ENCODE measurements at places on chromosomes 7 and 10.
A peak's percentile ranks its signal among the peaks of the same experiment; 100 is the strongest.

GRCh38 chr7:52962402-52963076, 72.9 kb upstream of the POM121L12 start:
- DNase-seq, result peak; percentile 42

DNA sequence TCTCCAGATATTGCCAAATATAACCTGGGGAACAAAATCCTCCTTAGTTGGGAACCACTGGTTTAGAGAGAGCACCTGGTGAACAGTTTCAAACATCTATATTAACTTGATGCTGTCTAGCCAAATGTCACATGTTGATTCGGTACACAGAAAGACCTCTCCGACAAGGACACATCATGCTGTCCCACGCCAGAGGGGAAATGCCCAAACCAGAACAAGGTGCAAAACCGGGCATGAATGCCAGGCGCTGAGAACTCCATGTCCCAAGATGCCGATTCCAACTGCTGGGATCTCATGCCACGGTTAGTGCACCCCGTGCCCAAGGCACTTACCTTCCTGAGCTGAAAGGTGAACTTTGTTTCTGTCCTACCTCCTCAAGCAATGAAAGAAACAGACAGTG, 100.8 kb downstream of the SFMBT2 start:
- DNase-seq, result no peak

- peak; percentile 23 for DNase-seq
Observed at GRCh38 chr7:137881607-137882260, 35.0 kb upstream of the DGKI start.

DNA sequence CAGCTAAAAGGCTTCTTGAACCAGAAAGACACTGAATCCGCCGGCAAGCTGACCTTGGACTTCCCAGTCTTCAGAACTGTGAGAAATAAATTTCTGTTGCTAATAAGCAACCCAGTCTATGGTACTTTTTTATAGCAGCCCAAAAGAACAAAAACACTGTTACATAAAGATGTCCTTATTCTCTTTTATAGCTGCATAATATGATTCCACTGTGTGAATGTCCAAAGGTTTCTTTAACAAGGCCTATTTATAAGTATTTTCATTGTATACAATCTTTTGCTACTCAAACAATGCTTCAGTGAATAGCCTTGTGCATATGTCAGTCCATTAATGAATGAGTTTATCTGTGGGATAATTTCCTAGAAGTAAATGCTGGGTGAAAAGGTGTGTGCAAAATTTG, 190.8 kb upstream of the INHBA start:
- DNase-seq, result no peak

GRCh38 chr10:17335065-17335464, 107.0 kb downstream of the VIM start:
- DNase-seq, result peak; percentile 27

DNA sequence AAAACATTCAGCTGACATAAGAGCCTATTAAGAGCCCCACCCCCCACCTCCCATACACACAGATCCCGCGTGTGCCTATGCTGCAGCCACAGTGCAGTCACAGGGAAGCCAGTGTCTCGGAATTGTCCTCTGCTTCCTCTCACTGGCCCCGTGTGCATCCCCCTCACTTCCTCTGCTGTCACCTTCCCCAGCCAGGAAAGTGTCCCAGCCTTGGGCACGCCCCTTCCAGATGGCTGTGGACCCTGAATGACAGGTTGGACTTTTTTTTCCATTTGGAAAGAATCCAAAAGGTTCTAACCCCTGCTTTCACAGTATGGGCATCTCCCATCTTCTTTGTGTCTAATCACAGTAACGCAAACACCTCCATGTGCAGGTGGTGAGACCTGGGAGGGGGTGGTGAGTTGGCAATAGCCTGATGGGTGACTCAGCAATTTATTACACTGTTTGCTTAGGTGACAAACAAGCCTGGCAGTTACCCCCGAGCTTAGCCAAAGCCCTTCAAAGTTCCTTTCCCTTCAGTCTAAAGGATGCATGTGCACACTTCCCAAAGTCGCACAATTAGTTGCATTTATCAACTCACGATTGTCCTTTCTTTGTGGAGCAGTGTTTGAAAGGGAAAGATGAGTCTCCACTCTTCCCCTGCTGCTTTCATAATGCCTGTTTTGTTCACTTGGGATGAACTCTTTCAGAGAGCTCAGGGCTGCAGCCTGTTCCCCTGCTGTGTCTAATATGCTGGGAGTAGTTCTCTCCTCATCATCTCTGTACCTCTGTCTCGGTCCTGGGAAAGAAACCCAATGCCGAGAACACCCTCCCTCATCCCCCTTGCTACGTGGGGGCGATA, 67.5 kb upstream of the EFCAB10 start:
- no peak for DNase-seq

DNA sequence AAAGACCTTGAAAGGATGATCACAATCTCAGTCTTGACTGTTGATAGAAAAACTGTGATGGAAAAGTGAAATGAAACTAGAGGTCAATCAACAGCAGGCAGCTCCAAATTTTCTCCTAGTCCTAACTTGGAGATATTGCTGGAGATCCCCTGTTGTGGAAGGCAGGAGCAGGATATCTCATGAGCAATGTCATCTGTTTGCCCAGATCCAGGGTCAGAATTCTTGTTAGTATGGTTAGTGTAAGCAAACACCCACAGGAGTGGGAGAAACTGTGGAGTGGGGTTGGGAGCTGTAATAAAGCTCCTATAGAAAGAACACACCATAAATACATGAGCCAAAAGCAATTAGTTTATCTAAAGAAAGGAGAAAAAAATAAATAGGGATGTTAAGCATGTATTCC, 169.0 kb downstream of the AKR1D1 start:
- no peak for DNase-seq

GRCh38 chr10:62830679-62831078, 14.5 kb upstream of the EGR2 start:
- DNase-seq, result no peak

DNA sequence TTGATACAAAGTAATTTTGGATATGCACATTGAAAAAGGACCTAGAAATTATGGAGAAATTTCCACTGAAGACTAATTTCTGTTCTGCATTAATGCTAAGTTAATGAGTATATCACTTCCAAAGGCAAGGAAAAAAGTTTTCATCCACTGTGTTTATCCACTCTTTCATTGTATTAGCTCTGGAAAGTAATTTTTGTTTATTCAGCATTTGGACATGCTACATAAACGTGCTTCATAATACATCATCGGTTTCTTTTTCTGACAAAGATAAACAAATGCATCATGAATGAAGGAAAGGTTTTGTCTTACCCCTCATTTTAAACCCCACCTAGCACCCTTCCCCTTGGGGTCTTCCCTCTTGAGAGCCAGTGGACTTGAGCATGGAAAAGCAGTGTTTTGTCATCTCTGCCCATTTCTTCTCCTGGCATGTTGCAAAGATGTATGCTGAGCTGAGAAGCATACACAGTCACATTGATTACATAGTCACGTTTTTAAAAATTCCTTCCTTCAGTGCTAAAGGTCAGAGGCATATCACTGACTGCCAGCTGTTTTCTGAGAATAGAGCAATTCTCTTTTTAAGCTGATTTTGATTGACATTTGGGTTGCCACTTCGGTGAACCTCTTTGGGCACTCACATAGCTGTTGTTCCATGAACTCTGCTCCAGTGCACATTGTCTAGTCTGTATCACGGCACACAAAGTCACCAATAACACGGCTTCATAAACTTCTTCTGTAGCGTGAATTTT, 65.9 kb upstream of the C7orf33 start:
- DNase-seq, result no peak

DNA sequence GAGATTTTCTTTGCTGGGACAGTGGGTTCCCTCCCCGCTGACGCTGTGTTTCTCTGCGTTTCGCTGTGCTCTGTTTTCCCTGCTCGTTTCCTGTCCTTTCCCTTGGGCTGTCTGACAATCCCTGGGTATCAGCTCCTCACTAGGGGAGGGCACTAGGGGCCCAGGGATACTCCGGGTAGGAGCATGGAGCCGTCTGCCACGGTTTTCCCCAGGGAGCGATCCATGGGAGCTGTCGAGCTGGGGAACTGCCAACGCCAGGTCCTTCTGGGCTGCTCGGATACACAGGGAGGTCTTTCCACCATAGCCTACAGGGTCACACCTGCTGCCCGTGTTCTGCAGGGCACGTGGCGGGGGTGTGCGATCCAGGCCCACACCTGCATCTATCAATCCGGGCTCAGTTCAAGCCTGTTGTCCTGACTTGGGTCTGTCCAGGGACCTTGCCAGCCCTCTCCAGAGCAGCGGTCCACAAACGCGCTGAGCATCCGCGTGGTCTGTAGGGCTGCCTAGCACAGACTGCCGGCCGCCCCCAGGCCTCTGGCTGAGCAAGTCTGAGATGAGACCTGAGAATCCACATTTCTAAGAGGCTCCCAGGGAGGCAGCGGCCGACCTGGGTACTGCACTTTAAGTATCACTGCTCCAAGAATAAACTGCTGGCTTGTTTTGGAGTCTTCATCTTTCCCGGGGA, 263.1 kb downstream of the ELFN1 start:
- no peak for DNase-seq

DNA sequence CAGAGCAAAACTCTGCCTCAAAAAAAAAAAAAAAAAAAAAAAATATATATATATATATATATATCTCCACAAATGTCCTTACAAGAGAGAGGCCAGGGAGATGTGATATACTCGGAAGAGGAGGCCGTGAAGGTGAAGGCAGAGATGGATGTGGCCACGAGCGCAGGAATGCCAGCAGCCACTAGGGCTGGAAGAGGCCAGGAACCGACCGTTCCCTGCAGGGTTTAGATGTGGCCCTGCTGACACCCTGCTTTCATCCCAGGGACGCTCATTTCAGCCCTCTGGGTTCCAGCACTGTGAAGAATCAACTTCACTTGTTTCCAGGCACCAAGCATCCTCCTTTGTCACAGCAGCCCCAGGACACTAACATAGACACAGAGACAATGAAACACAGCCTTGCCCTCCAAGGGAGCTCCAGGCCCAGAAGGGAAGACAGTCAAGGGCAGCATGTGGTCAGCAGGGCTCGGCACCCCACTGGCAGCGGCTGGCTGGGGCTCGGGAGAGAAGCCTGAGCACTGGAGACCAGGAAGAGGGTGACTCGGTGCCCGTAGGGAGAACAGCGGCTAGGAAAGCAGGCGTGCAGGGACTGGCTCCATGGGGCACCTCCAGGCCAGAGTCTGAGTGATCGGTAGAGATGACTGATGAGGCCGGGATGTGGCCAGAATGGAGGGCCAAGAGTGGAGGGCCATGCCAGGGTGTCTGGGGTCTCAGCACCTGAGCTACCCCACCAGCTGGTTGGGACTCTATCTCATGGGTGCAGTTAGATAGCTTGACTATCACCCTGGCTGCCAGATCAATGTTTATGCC, 7.6 kb downstream of the WDR86 start:
- no peak for DNase-seq

DNA sequence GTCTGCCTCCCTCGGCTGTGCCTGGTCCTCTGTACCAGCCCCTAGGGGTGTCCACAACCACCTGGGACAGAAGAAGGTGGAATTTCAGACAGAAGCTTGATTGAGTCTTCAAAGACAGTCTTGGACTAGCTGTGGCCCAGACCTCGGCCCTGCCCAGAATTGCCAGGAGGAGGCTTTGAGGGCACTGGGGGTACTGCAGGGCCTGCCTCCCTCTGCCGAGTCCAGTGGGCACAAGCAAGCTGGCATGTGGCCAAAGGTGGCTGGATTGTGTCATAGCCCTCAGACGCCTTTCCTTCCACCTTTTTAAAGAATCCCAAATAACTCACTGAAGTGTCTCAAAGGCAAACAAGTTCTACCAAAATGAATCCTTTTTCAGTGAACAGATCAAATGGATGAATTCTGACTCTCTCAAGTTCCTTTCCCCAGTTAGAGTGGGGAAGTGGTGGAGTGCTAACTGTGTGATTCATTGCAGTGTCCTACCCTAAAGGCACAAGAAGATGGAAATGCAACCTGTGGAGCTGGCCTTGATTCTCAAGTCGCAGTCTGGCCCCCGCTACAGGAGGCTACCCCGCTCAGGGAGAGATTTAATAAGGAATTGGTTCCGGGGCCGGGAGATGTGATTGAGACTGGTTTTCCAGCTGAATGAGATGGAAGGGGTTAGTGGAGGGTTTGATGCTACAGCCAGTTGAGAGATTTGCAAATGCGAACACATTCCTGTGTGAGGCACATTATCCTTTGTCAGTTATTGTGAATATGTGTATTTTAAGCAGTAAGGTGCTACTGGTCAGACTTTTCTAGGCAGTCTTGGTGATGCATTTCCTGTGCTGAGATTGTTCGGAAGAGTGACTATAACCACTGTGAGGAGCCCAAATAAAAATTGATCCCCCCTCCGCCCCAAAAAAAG, 28.8 kb upstream of the SLC26A4 start:
- DNase-seq, result no peak

- DNase-seq, result peak; percentile 53
Observed at GRCh38 chr7:87564296-87564963, 36.3 kb downstream of the ABCB1 start.

DNA sequence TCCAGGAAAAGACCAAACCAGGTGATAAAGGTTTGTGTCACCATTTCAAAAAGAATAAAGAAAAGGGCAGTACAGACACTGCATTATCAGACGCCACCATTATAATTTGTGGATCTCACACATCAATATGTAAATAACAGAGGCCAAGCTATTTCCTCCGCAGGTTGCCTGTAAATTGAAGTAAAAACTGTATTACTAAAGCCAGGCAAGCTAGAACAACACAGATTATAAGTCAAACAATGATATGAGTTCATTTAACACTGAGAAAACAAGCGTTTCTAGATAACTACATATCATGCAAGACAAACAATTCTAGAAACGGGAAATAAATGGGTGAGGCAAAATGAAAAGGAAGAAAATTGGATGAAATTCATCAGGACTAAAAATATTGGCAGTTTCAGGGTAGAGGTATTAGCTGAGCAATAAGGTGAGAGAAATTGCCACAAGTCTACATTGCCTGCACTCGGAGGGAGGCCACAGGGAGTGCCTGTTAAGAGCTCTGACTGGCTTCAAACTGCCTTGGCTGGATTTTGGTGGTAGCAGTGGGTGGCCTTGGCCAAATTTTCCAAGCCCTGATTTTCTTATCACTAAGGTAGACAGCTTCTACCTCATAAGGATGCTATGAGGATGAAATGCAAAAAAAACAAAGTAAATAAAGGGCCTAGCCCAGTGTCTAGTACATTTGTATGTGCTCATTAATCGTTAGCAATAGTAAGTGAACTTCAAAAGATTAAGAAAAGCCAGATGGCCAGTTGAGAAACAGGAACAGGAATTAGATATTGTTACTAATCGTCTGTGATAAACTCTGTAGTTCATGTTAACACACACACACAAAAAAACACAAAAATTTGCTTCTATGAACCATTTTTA, 240.0 kb upstream of the NFE2L3 start:
- no peak for DNase-seq

DNA sequence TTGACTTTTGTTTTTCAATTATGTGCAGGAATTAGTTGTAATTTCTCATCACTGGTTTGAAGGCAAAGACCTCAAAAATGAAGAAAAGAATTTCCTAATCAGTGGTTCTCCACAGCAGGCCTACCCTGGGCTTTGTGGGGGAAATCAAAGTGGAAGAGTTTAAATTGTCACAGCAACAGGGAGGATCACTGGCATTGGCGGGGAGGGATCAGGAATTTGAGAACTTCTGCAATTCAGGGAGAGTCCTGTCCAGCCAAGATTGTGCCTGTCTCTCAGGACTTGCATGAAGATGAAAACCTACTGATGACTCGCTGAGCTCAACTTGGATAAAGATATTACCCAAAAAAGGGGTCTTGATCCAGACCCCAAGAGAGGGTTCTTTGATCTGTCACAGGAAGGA, 70.1 kb downstream of the HACD1 start:
- no peak for DNase-seq

- DNase-seq, result no peak
Observed at GRCh38 chr7:148147438-148147837, 443.1 kb upstream of the C7orf33 start.

All from trophoblast cell (in vitro differentiated cells and primary cell).